Astrocyte of the spinal cord (primary cell): ENCODE measurements at places on chromosomes 4 and X.

DNA sequence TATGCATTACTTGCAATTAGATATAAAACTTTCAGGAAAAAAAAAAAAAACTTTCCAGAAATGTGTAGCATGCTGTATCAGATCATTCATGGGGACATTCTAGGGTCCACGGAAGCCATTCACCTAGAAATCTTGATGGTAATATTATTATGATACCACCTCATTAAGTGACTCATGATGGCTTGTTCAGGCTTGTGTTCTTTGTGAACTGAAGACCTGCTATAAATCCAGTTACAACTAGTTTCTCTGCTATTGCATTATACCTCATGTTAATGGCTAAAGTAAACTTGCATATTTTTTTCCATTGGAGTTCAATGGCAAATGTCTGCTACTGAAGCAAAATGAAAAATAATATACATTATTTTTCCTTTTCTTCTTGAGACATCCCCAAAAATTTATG is 35.3 kb upstream of the PTPN13 start:
- peak; percentile 17 for DNase-seq

DNA sequence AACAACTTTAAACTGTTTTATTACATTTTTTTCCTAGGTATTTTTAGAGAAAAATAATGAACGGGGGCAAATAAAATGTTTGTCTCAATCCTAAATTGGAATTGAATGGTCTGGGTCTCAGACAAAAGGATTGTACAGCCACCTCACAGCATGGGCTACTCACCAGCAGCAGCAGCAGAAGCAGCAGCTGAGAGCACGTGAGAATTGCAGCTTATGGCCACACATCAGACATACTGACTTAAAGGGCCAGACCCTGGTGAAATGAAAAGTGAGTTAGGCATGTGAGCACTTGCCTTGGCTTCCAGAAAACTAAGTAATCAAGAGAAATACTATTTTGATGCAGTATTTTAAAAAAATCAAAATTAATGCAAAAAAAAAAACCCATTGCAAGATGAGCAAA is 56.6 kb downstream of the AASDH start:
- peak; percentile 38 for DNase-seq

DNA sequence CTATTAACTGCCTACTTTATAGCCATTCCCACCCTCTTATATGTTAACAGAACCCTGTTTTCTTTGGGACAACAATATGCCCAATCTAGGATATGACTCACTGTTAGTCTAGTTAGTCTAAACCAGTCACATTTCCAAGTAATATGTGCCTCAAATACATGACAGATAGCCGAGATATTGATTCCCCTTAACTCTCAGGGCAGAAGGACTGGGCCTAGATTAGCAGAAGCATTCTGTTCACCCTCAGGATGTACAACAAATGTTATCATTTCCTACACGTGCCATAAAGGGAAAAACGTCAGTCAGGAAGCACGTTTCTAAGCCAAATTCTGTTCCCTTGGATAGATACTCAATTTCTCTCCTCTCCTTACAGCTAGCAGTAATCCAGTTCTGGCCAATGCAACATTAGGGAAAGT is 114.1 kb downstream of the SLC10A7 start:
- peak; percentile 35 for DNase-seq

DNA sequence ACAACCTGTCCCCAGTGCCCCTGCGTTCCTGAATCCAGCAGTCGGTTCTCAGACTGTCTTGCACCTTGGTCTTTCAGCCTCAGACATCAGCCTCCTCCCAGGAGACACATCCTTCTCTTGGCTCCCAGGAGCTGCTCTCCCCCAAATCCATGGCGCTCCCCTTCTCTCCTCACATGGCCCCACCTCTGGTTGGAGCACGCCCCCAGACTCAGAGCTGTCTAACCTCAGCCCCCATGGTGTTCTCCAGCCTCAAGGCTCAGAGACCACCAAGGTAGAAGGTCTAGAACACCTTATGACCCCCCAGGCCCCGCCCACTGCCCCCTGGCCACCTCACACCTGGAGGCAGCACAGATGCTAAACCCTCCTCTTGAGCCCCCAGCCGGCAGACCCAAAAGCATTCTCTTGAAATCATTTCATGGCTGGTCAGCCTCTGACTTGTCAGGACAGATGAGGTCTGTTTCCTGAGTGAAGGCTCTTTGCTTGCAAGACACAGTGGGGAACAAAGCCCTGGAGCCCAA is 47.9 kb downstream of the ADRA2C start:
- no peak for DNase-seq

GRCh38 chr4:140642674-140643437 is 74.1 kb upstream of the UCP1 start:
- no peak for DNase-seq
